ENCODE measurements at places on chromosomes 12 and 14. TPM values are rescaled to one million over a fixed set of nuclear protein-coding genes. Genes with fewer than 3 reads are reported as not detected.

Gene KRT8
- 20.7 TPM for total RNA-seq

Gene COX8C
- not detected for total RNA-seq

Gene PLEKHH1
- total RNA-seq = 0.38 TPM

Gene CLEC1B
- total RNA-seq = not detected

Gene LHX5
- not detected for total RNA-seq

Gene KLRD1
- total RNA-seq = 0.09 TPM

Gene NKX2-1
- not detected for total RNA-seq

Gene B4GALNT1
- total RNA-seq = 0.18 TPM

Gene DIO2
- 2.7 TPM for total RNA-seq

Gene C14orf119
- 64.3 TPM for total RNA-seq

Gene SLC17A8
- total RNA-seq = not detected

Gene KCNH3
- under 0.01 TPM for total RNA-seq

Gene SRRM4
- not detected for total RNA-seq

Gene GDF3
- total RNA-seq = not detected

Gene ZNF605
- 9.1 TPM for total RNA-seq
